SW 1271 (cell line): ENCODE measurements at places on chromosomes 7 and 10.
A peak's percentile ranks its signal among the peaks of the same experiment; 100 is the strongest.

DNA sequence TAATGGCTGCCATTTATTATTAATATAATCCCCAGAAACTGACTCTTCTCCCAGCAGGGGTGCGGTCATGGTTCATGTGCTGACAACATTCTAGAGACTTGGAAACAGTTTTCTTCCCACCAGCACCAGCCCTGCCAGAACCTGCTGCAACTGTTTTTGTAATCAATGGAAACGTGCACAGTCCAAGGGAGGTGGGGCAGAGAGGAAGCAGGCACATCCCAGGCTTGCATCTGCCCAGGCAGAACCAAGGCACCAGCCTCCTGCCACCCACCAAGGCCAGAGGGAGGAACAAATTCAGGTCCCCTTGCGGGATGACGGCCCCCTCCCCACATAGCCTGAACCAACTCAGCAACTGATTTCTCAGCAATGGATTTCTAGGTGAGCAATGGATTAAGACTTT is 119.0 kb downstream of the OAT start:
- no peak for DNase-seq

GRCh38 chr10:118980135-118980865 is 49.2 kb upstream of the NANOS1 start:
- no peak for DNase-seq

DNA sequence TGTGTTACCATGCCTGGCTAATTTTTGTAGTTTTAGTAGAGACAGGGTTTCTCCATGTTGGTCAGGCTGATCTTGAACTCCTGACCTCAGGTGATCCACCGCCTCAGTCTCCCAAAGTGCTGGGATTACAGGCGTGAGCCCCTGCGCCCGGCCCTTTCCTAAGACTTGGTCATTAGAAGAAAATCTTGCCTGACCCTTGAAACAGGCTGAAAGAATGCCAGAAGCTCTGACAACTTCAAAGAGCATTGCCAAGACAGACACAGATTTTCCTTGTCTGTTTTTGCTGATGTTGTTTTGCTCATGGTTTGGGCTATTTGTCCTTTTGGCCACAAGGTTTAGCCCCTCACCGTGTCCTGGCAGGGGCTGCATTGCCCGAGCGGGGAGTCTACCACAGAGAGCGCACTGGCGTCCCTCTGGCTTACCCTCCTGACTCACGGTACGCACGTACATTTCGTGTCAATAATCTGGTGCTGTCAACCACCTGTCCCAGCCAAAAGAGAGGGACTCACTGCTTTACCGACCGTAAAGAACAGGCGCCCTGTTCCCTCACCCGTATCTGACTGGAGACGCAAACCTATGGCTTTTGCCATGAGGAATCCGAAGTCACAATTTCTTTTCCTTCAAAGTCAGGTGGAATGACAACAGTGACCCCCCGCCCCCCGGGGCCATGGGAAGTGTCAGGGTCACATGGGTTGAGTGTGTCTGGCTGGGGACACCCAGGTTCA is 10.1 kb upstream of the INPP5A start:
- no peak for DNase-seq

- no peak for DNase-seq
Measured at GRCh38 chr7:94856643-94857042, 50.8 kb upstream of the PPP1R9A start.

- no peak for DNase-seq
Measured at GRCh38 chr7:123047955-123048354, 52.5 kb upstream of the TAS2R16 start.

- DNase-seq: no peak
Measured at GRCh38 chr10:132061030-132061429, 4.7 kb upstream of the JAKMIP3 start.

GRCh38 chr10:126508535-126509040 is 120.3 kb upstream of the ADAM12 start:
- no peak for DNase-seq

DNA sequence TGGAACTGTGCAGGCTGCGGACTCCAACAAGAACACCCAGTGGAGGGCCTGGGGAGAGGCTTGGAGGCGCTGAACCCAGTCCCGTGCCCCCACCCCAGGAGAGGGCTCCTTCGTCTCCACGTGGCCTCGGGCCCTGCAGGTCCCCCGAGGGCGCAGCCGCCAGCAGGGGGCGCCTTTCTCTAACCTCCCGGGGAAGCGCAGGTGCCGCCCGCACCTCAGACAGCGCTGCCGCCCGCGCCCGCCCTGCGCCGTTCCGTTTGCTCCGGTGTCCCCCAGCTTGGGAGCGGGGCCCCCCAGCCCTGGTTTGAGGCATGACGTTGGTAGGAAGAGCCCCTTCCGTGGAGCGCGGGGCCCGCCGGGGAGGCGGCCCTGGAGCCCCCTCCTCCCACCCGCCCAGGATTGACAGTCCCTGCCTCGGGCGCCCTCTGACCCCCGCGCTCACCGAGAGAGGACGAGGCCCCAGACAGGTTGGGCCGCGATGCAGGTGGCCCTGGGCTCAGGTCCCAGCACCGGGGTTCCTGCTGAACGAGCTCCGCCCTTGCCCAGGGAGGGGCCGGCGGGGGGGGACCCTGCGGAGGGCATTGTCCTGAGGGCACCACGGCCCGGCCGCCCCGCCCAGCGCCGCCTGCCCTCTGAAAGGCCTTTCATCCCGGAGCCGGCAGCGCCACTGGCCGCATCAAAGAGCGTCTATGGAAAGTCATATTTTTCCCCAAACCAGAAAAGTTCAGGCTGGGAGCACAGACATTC is 42.8 kb downstream of the FOXL3 start:
- peak; percentile 25 for DNase-seq
